ENCODE measurements at places on chromosomes 2 and 18.

- no peak for DNase-seq
Observed at GRCh38 chr2:74567881-74568280, 13.4 kb downstream of the DOK1 start.

DNA sequence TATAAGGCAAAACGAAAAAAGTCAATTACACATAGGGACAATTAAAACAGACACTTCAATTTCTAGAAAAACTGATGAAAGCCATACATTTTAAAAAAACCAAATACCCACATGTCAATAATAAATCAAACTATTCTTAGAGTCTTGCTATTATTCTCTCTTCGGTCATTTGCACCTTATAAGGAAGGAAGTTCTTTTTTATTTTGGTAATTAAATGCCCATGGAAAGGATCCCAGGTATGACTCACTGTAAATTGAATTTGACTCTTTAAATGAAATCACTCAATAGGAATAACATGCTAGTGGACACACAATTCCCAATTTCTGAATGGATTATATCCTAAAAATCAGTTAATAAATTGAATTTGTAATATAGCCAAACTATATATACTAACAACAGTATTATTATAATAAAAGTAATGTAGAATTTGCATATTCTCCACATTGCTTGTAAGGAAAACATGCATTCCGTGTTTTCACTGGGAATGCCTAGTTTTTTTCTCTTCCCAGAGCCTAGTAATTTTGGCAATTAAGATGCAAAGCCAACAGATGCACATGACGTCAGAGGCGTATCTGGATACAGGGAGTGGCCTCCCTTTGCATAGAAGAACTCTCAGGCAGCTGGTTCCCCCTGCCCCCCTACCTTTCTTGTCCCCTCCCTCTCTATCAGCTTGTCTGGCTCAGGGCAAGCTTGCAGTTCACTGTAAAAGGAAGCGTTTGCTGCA is 153.5 kb upstream of the PGAP1 start:
- DNase-seq = no peak

DNA sequence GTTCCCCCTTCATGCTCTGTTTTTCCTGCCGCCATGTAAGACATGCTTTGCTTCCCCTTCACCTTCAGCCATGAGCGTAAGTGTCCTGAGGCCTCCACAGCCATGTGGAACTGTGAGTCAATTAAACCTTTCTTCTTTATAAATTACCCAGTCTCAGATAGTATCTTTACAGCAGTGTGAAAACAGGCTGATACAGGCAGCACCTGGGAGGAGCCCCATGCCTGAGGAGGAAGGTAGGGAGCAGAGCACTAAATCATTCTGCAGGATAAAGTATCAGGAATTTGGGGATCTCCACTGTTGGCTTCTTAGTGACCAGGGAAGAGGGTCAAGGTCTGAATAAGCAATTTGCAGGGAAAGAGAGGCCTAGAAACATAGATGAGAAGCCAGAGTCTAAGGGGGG is 78.0 kb downstream of the KCNF1 start:
- DNase-seq = no peak

GRCh38 chr2:100509066-100509465 is 38.8 kb downstream of the NMS start:
- no peak for DNase-seq

GRCh38 chr18:55261253-55261652 is 302.0 kb upstream of the CCDC68 start:
- no peak for DNase-seq

DNA sequence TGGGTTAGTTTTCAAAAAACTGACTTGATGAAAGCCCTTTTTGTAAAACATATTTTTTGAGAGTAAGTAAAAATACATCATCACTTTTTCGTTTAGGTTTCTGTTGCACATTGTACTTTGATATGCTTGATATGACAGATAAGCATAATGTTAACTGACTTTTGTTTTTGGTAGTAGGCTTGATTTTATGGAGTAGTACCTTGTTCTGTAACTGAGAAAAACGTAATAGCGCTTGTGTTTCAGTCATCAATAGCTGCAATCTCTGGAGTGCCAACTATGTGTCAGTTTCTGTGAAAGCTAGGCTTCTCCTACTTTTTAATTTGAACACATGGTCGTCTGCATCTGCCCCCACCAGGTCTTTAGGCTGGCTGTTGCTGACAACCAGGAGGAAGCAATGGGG is 1.3 kb downstream of the LCLAT1 start:
- DNase-seq = no peak

- no peak for DNase-seq
Observed at GRCh38 chr2:74415762-74416395, 5.5 kb downstream of the C2orf81 start.

DNA sequence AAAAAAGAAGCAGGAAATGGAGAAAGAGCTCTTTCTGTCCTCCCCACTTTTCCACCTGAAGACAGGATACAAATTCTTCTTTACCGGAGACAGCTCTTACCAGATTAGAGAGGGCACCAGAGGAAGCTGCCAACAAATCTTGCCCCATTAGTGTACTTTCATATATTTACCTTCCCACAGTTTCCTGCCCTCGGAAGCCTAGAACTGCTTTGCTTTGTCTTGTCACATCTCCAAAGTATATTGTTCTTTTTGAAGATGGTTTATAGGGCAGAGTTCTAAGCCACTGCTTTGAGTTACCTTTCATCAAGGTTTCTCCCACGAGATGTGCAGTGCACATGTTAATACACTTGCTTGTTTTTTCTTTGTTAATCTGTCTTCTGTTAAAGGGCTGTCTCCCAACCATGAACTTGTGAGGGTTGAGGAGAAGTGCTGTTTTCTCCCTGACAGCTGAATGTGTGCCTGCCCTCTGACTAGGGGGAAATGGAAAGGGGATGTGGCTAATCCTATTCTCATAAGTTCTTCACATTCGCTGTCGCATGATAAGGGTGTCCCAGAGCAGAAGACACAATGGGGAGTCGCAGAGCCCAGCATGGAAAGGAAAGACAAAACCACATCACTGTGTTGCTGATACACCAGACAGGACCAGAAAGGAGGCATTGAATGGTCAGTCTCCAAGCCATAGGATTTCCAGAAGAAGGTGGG is 24.2 kb downstream of the CENPA start:
- DNase-seq = no peak

GRCh38 chr2:38057651-38058410 is 18.1 kb downstream of the CYP1B1 start:
- no peak for DNase-seq

DNA sequence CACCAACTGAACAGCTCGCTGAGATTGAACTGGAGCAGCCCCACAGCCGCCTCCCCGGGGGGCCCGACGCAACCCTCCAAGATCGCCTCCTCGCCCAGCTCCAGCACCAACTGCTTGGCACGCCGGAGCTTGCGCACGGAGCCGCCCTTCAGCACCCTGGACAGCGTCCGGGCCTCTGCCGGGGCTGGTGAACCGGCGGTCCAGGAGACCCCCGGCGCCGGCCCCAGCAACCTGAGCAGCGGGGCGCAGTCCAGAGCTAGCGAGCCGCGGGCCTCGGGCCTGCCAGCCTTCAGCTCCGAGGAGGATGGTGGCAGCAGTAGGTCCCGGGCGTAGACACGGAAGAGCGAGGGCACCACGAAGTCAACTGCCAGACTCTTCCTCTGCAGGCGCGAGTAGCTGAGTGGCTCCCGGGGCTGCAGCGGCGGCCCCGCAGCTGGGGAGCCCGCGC is 1.2 kb downstream of the ALK start:
- peak; percentile 68 for DNase-seq

- no peak for DNase-seq
Observed at GRCh38 chr2:57899898-57900297, 146.7 kb upstream of the VRK2 start.

DNA sequence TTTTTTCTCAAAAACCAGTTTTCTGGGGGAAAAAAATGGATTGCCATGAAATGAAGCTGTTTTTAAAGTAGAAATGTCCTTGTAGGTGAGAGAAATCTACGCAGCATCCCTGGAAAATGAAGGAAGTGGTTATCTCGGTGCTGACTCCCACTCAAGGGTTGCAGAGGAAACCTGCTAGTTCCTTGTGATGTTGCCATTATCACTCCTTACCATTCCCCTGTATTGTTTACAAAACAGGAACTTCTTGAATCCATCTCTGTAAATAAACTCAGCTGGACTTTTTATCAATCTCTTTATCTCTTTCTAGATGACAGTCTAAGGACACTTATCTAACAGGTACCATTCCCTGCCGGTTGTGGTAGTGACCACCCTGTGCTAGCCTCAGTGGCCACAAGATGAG is 61.2 kb downstream of the FEZ2 start:
- no peak for DNase-seq

GRCh38 chr18:80076379-80076778 is 32.7 kb upstream of the ADNP2 start:
- no peak for DNase-seq

DNA sequence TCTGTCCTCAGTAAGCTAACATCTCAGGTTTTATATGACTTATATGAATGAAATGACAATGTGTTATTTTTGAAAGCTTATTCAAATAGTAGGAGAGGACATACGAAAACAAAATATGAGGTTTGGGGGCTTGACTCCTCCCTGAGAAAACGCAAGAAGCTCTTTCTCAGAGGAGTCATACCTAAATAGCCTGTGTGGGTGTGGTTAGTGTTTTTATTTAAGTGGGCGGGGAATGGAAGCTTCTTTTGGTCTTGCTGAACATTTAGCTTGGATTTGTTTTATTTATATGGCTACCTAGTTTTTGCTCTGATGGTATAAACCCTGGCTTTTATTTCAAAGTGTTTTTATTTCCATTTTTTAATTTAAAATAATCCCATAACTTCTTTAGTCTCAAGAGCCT is 72.1 kb upstream of the DSG1 start:
- no peak for DNase-seq

GRCh38 chr2:66571918-66572317 is 137.0 kb downstream of the MEIS1 start:
- no peak for DNase-seq

DNA sequence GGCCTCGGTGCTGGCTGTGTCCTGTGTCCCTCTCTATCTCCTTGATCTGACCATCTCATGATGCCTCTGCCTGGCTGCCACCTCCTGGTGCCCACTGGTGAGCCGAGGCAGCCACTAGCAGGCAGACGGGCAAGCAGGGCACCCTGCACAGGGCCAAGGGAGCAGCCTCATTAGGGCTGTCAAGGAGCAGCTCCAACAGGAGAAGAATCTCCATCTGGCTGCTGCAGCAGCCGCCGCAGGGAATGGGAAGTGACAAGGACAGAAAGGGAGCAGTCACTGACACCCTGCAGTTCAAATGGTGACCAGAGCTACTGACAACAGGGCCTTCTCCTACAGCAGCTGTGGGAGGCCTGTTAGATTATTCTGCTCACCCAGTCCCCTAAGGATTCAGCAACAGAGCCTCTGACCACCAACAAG is 32.6 kb downstream of the ALPK2 start:
- no peak for DNase-seq

- DNase-seq = no peak
Observed at GRCh38 chr2:209907746-209908145, 94.7 kb upstream of the RPE start.

DNA sequence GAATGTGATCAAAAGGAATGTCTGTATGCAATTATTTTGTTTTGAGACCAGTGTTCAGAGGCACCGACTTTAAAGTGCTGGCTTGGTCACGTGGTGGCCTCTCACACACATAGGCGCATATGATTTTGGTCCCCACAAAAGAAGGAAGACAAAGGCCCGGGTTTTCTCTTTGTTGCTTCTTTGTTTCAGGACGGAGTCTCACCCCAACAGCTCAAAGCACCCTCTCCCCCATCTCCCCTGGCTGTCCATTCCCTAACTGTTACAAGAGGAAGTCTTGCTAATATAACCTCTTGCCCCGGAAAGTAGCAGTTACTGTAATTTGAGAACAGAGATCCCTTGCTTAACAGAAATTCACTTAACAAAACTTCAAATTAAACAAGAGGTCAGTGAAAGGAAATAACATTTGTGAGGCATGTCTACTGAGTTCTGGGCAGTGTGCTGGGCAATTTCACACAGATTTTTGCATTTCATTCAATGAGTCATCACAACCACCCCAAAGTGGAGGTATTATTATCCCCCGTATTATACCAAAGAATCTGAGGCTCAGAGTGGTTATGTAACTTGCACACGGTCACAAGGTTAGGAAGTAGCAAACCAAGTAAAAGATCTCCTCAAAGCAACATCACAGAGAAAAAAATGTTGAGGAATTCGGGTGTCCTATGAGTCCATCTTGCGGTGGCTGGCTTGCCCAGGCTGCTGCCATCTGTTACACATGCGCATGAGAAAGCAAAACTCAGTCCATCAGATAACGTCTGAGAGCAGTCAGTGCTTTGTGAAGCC is 75.8 kb downstream of the SDC1 start:
- DNase-seq = no peak

GRCh38 chr2:12326449-12327190 is 390.1 kb upstream of the TRIB2 start:
- no peak for DNase-seq
